Endothelial cell of umbilical vein (primary cell): ENCODE measurements at places on chromosomes 11 and 22. TPM values are rescaled to one million over a fixed set of nuclear protein-coding genes. Genes with fewer than 3 reads are reported as not detected.

IL17RA gene
- 13.0 and 19.0 TPM in 2 replicates for total RNA-seq

CEND1 gene
- total RNA-seq: 0.40 and 0.83 TPM in 2 replicates

OTOG gene
- total RNA-seq: not detected in 2 replicates

POU2AF3 gene
- not detected in 2 replicates for total RNA-seq

RPL27A gene
- total RNA-seq: 952 and 1,303 TPM in 2 replicates

PGM2L1 gene
- total RNA-seq: 24.7 and 31.4 TPM in 2 replicates

MAPK12 gene
- 67.9 and 72.3 TPM in 2 replicates for total RNA-seq

NXPE1 gene
- not detected in 2 replicates for total RNA-seq
